ENCODE measurements at places on chromosomes 7 and 10. TPM values are rescaled to one million over a fixed set of nuclear protein-coding genes. Genes with fewer than 3 reads are reported as not detected.

TUBAL3 gene
- not detected for total RNA-seq

CACNB2 gene
- not detected for total RNA-seq

MOGAT3 gene
- total RNA-seq = not detected

ZNF212 gene
- total RNA-seq = 3.7 TPM

SPDYE8 gene
- total RNA-seq = not detected

FAM237B gene
- total RNA-seq = not detected

CDCA7L gene
- 6.7 TPM for total RNA-seq

LIPK gene
- total RNA-seq = not detected

PNLIPRP3 gene
- total RNA-seq = not detected

ADAM12 gene
- total RNA-seq = not detected

SPDYE2 gene
- not detected for total RNA-seq

BHLHA15 gene
- total RNA-seq = 1.6 TPM

IFIT1 gene
- 3.2 TPM for total RNA-seq

ANKRD7 gene
- total RNA-seq = not detected

CTAGE4 gene
- total RNA-seq = not detected

SSC4D gene
- 0.68 TPM for total RNA-seq

PPP1R9A gene
- total RNA-seq = 38.2 TPM

FANK1 gene
- total RNA-seq = 0.61 TPM
